ENCODE measurements at places on chromosomes 7 and 10. TPM values are rescaled to one million over a fixed set of nuclear protein-coding genes. Genes with fewer than 3 reads are reported as not detected.

The TMEM273 gene
- 3.6 TPM for polyA plus RNA-seq

The CAMK2B gene
- 2.4 TPM for polyA plus RNA-seq

The EIF5AL1 gene
- 0.89 TPM for polyA plus RNA-seq

The DKK1 gene
- polyA plus RNA-seq, result 58.8 TPM

The ARPC1A gene
- 118 TPM for polyA plus RNA-seq

GRCh38 chr10:70437721-70438120 lies 3.8 kb downstream of the NODAL start:
- DNase-seq, result no peak

DNA sequence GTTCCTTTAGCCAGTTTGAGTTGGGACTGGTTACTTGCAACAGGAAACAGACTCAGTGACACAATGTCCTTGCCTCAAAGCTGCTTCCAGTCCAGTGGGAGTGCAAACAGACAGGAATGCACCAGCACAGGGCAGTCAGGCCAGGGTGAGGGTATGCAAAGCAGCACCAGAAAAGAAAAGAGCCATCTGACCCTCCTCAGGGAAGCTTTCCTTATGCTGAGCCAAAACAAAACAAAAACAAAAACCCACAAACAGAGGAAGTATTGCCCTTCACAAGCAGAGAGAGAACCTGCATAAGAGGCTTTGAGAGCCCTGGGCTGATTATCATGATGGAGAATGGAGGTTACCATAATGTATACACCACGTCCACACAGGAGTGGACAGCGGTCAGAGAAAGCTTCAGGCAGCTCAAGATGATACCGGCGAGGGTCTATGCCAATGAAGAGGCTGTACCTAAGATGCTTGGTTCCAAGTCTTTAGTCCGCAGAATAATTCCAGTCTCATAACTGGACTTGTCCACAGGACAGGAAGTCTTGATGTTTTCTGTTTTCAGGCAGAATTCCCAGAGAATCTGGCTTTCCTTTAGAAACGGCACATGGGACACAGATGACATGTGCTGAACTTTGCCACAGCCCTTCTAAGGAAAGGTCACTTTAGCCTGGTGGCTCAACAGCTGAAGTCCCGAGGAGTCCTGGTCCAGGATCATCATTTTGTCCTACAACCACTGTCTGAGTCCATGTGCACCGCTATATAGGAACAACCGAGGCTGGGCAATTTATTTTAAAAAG lies 263.3 kb downstream of the TNS3 start:
- no peak for DNase-seq

- no peak for DNase-seq
Observed at GRCh38 chr10:70461397-70462348, 16.9 kb upstream of the PALD1 start.

DNA sequence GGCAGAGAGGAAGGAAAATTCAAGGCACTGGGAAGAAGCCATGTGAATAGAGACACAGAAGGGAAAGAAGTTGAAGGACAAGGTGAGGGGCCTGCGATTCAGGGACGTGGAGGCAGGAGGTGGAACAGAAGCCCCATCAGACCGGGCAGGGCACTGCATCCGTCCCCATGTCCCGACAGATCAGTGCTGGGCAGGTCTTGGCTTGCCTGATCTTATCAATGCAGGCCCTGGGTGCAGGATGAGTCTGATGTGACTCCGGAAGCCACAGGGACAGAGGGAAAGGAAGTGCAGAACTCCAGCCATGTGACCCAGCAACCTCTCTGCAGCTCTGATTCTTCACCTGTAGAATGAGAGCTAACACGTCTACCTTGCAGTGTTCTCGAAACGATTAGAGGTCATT lies 136.2 kb upstream of the CTBP2 start:
- DNase-seq, result no peak

DNA sequence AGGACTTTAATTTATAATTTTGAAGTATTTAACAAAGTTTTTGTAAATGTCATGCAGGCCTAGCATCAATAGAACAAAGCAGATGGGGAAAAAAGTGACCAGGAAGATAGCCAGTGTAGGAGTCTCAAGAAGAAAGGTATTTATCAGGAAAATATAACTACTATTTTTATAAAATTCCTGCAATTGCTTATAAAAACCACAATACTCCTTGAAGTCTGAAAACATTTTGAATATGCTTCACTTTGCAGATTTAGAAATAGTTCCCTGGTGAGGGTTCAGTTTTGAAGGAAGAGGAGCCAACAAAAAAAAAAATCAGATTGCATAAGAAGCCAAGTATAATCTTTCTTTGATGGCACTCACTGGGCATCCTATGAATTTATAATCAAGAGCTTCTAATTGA lies 34.1 kb downstream of the MTERF1 start:
- no peak for DNase-seq

GRCh38 chr7:28750981-28751380 lies 207.1 kb downstream of the TRIL start:
- DNase-seq, result no peak

DNA sequence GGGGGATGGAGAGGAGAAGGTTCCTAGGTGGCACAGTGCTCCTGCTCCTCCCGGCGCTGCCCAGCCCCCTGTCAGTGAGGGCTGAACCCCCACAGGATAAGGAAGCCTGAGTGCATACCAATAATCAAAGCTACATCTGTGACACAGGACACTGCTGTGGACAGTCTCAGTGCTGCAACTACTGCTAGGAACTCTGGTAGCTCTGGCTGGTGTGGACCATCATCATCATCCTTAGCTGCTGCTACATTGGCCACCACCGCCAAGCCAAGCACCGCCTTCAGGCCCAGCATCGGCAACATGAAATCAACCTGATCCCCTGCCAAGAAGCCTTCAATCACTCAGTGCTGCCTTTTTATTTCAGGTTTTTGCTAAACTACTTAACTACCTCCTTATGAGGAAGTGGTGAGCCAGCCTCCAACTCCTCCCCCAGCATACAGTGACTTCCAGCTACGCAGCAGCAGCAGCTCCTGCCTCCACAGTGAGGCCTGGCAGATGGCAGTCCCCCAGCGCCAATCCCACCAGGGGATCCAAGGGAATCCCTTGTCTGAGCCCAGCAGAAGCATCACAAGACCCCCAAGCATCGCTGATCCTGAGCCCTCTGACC lies 32.1 kb upstream of the SLC26A4 start:
- no peak for DNase-seq

Measured in right renal pelvis (tissue), 4 donors.